Renal cortical epithelial cell (primary cell): ENCODE measurements at places on chromosomes 1 and 21. TPM values are rescaled to one million over a fixed set of nuclear protein-coding genes. Genes with fewer than 3 reads are reported as not detected.

DNA sequence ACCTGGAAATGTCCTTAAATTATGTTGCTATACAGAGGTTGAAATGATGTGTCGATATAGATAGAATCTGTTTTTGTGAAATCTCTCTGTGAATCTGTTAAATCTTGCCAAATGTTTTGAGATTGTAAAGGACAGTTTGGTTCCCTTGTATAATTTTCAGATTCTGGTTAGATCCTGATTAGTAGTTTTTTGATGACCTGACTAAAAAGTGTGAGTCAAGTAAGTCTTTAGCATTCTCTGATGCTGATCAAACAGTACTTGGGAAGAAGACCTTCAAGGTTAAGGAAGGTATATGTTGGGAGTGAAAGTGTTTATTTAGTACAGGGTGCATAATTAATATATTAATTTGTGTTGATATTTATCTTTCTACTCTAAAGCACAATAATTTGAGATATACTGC is 32.7 kb downstream of the DDI2 start:
- DNase-seq = no peak

DNA sequence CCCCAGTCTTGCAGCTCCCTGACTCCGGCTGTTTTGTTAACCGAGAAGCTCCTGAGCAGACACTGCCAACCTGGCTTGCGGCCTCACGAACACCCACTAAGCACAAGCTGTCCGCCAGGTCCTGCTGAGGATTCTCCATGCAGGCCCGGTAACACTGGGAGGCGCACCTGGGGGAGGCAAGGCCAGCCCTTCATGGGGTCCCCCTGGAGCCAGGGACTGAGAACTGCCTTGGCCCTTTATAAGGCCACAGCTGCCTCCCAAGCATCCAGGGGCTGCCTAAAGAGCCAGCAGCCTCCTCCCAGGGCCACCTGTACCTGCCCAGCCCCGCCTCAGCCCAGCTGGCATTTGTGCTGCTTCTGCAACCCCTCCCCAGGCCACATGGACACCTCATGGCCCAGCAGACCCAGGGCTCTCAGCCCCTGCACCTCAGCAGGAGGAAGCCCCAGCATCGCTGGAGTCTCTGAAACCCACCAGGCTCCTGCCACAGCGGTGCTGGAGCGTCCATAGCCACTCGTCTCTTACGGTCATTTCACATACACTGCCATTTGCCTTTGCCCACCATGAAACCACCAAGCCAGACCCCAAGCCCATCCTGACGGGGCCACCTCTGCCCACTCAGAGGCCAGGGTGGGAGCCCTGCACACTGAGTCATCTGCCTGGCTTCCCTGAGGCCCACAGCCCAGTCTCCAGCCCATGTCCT is 82.5 kb downstream of the NPHP4 start:
- DNase-seq = no peak

GRCh38 chr1:224683936-224684335 is 67.8 kb downstream of the CNIH3 start:
- no peak for DNase-seq

DNA sequence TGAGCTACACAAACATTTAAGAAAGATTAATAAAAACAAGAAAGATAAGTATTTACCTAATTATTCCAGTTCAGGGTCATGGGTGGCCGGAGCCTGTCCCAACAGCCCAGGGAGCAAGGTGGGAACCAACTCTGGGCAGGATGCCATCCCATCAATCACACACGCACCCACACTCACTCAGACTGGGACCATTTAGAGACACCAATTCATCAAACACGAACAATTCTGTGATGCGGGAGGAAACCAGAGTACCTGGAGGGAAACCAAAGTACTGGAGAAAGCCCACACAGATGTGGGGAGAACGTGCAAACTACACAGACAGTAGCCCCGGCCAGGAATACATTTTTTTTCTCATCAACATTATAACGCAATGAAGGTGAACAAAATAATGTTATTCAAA is 16.2 kb downstream of the WASF2 start:
- DNase-seq = no peak

DNA sequence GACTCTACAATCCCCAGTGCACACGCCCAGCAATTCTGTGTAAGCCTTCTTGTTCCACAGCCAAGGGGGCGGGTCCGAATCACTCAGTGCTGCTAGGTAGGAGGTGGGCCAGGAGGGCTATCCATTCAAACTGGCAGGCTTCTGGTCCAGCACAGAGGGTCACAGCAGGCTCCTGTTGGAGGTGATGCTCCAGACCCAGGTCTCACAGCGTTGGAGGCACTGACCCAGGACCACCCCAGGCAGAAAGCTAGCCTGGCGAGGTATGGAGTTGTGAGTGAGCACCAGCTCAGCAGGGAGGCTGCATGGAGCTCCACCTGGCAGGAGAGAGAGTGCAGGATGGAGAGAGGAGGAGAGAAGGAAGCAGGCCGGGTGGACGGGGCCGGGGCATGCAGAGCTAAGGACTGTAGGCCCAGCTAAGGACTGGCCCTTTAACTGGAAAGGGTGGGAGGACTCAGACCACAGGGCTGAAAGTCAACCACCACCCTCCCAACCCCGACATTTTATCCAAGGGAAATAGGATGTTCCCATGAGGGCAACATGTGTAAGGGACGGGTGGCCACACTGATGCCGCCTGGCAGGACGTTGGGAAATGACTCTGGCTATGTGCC is 38.7 kb downstream of the GPR161 start:
- no peak for DNase-seq

GRCh38 chr1:116628448-116628847 is 39.1 kb downstream of the IGSF3 start:
- DNase-seq = no peak

- peak; percentile 63 for DNase-seq
Observed at GRCh38 chr1:115534106-115534505, 107.7 kb upstream of the VANGL1 start.

DNA sequence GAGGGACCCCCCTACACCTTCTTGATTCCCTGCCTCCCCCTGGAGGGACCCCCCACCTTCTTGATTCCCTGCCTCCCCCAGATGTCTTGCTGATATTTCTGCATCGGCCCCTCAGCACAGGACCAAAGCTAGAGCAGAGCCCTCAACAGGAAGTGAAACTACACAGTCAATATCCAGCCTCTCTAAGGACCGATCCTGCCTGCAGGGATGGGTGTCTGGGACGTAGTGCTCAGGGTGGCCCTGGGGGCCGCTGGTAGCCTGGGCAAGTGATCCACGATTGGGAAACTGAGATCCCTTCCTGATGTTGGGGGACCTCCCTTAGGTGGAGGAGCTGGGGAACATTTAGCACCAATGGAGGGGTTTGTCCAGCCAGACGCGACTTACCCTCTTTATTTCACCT is 3.9 kb upstream of the LEFTY2 start:
- no peak for DNase-seq

DNA sequence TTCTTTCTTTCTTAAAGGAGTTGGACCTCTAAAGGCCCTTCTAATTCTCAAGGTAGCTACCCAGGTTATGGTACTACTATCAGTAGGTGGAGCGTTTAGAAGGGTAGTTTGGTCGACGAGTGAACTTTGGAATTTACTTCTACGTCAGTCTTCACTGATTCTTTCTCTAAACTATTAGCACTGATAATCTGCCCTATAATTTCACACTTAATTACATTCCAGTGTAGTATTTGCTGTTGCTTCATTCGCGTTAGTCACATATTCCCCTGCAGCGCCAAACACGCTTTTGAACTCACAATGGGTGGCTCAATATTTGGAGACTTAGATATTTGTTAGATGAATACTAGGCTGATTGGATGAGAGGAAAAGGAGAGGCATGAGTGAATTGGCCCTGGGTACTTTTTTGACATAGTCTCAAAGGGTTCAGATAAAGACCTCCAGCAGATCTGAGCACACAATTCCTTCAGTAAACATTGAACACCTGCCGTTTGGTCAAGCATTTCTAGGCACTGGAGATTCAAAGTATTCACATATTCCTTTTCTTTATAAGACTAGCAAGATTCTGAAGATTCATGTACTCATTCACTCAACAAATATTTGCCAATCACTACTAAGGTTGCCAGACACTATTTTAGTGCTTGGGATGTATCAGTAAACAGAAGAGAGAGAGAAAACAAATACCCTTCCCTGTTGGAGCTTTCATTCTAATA is 929 bp upstream of the FOXJ3 start:
- DNase-seq = peak; percentile 82

- peak; percentile 23 for DNase-seq
Observed at GRCh38 chr1:196546272-196547111, 61.7 kb downstream of the KCNT2 start.

DNA sequence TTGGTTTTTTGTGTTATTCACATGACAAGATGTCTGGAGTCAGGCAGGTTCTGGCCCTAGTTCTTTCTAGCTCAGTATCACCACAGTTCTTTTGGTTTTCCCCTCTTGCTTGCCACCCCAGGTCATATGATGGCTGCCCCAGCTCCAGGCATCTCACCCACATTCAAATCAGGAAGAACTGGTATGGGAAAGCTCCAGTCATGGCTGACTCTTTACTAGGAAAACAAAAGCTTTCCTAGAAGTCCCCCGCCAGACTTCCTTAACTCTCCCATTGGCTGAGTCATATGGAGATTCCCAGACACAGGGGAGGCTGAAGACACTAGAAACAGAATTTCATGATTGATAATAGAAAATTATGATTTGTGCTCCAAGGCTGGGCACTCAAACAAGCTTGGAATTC is 22.1 kb upstream of the EYA3 start:
- peak; percentile 70 for DNase-seq

- no peak for DNase-seq
Observed at GRCh38 chr1:41479000-41479807, 5.3 kb downstream of the EDN2 start.

- no peak for DNase-seq
Observed at GRCh38 chr1:210373628-210373877, 44.9 kb downstream of the HHAT start.

DNA sequence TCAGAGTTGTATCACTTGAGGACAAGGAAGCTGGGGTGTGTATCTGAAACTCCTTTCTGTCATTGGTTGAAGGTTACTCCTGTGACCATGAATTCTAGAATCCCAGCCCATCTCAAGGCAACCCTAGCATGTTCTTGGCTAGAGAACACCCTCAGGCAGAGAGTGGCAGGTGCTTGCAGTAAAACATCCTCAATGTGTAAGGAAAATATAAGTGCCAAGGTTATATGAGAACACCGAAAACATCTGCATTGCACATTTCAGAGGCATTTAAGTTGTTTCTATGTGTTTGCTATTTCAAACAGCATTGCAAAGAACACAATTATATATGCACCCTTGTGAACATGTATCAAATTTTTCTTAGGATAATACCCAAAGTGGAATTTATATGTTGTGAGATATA is 471.9 kb downstream of the USP25 start:
- DNase-seq = no peak

GRCh38 chr21:41802684-41803083 is 35.8 kb upstream of the RIPK4 start:
- no peak for DNase-seq

GRCh38 chr1:182766881-182767645 is 22.5 kb upstream of the NPL start:
- no peak for DNase-seq

DNA sequence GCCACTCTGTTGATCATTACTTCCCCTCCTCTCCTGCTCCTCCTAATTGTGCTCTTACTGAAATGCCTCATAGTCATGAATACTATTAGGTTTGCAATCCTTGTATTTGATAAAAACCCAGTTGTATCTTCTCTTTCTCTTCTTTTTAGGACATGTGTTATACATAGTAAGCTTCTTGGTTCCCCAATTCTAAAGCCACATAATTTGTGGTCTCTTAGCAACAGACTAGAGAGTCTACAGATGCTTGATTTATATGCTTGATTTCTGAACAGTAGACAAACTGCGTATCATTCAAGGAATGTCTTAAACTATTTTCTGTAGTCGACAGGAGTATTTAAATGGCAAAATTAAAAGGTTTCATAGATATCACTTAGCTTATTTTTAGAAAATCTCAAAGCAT is 1598.9 kb downstream of the PLA2G4A start:
- DNase-seq = no peak

GRCh38 chr1:147252540-147252939 is 10.1 kb downstream of the CHD1L start:
- DNase-seq = no peak

DNA sequence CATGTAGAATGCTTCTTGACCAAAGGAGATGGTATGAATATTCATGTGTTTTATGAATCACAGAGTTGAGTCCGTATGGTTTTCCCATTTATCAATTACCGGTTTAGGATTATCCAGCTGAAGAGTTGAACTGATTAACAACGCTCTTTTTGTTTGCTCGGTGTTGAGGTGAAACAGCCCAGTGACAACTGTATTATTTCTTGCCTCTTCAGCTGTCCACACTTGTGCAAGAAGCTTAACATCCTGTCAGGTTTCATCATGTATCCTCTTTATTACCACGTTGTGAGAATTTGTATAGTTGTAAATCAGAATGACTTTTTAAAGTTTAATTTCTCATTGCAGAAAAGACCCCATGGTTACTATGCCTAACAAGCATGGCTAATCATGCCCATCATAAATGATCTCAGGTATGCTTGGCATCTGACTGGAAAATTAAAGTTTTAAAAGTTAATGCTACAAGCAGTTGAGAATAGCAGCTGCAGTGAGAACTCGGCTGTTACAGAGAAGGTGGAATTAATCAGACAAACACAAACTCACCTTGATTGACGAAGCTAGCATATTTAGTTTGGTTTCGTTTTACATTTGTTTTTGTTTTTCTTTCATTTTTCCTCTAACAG is 563.2 kb upstream of the ADGRL2 start:
- DNase-seq = peak; percentile 67

The IFI44 gene
- total RNA-seq = 8.6 and 19.6 TPM in 2 replicates

The SYCP1 gene
- not detected in 2 replicates for total RNA-seq

The TBX15 gene
- 0.87 and 0.89 TPM in 2 replicates for total RNA-seq

The C1QTNF12 gene
- total RNA-seq = 0.40 TPM in 1 of 2 replicates, not detected in the other

The TAL1 gene
- total RNA-seq = 0.35 TPM in 2 replicates

The SLC1A7 gene
- not detected in 2 replicates for total RNA-seq

The C1orf115 gene
- 6.9 and 10.7 TPM in 2 replicates for total RNA-seq

The ECM1 gene
- 0.35 and 0.60 TPM in 2 replicates for total RNA-seq

The GPR37L1 gene
- 0.15 and 0.35 TPM in 2 replicates for total RNA-seq

The IFI44L gene
- 10.8 and 12.2 TPM in 2 replicates for total RNA-seq

The CHIA gene
- not detected in 2 replicates for total RNA-seq

The PADI1 gene
- total RNA-seq = 1.5 and 26.0 TPM in 2 replicates

The DSCAM gene
- not detected in 2 replicates for total RNA-seq
